ENCODE measurements at places on chromosomes 4 and X. TPM values are rescaled to one million over a fixed set of nuclear protein-coding genes. Genes with fewer than 3 reads are reported as not detected.

- no peak for DNase-seq
These were observed 1481.1 kb downstream of the STIM2 start for GRCh38 chr4:28341784-28342183.

DNA sequence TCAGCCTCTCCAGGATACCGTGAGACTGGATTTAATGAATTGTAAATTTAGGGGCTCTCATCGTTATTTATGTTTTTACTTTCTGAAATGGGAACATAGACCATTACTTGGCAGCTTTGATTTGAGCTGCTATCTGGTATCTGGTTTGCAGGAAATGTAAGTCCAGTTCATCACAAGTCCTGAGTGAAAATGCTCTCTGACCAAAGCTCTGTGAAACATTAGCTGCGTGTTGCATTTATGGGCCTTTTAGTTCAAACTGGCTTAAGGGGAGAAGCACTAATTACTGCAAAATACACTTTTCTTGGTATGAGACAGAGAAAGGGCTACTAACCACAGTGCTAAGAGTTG lies 420 bp downstream of the CC2D2A start:
- DNase-seq = no peak

COX7B2 gene
- not detected for total RNA-seq

PLA2G12A gene
- 33.3 TPM for total RNA-seq

TMEM187 gene
- total RNA-seq = 5.1 TPM

Measured in activated naive CD4-positive, alpha-beta T cell treated with anti-CD3 and anti-CD28 coated beads, Interleukin-2, amount 50 U/mL, for 72 hours (primary cell).